ENCODE measurements at places on chromosomes 4 and X.

DNA sequence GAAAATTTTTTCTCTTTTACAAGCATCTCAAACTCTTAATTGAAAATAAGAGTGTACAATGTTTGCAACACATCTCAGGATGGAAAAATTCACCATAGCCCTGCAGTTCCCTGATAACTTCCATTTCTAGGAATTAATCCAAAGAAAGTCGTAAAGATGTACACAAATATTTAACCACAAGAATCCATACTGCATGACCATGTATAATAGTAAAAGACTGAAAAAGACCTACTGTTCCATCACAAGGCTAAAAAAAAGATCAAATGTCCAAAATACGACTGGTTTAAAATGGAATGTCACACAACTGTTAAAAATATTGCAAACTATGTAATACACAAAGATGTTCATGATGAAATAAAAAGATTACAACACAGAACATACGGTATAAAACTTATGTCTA, 32.1 kb downstream of the HUWE1 start:
- DNase-seq: no peak

DNA sequence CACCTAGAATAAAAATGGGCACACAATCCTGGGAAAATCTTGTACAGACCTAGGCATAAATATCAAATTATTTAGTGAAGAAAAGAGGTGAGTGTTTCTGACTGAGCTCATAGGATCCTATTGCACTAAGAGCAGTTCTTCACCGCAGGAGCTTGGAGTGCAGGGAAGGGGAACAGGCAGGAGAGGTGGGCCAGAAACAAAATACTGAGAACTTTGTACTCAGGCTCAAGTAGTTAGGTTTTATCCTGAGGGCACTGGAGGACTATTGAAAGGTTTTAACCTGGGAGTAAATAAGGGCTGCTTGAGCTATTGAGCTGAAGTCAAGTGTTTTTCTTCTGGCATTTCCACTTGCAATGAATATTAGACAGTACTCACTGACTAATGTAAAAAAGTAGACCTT, 12.2 kb downstream of the EPHA5 start:
- DNase-seq: no peak

GRCh38 chr4:55386073-55386472, 9.7 kb upstream of the TMEM165 start:
- DNase-seq: no peak

GRCh38 chrX:152865232-152865920, 32.5 kb upstream of the ZNF185 start:
- no peak for DNase-seq

DNA sequence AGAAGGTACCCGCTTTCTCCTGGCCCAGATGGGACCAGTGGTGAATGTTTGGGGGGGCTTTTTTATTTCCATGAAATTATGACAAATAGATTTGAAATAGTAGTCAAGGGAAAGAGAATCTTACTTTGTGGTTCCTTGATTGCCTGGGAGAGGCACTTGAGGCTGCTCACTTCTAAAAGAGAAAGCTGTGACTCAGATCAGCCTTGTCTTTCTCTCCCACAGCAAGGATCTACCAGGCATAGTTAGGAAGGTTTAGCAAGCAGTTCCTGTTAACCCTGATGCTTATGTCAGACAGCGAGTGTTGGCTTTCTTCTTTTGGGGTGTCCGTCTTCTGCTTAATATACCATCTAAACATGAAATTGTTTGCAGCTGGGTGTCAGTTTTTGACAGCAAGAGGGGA, 114.5 kb downstream of the TSPAN7 start:
- peak; percentile 61 for DNase-seq

GRCh38 chrX:83845397-83845796, 15.5 kb upstream of the CYLC1 start:
- DNase-seq: peak; percentile 10

DNA sequence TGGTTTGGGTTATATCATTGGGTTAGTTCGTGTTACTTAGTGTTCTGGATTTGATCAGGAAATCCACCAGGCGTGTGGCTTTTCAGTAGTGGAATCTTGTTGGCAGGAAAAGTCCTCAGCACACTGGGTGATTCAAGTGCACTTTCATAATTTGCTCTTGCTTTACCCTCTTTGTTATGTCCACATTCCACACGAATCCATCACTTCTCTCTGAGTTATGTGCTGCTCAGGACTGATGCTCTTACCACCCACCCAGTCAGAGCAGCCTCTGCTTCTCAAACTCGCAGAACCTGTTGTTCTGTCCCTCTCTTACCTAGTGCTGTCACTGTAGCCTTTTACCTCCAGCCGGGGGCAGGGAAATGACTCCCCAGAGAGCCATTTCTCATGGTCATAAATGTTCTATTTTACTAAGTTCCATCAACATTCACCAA, 37.2 kb upstream of the SCRG1 start:
- no peak for DNase-seq

GRCh38 chr4:98618680-98619079, 39.7 kb downstream of the TSPAN5 start:
- DNase-seq: no peak

GRCh38 chr4:184849185-184849584, 23.4 kb upstream of the ACSL1 start:
- DNase-seq: peak; percentile 88

DNA sequence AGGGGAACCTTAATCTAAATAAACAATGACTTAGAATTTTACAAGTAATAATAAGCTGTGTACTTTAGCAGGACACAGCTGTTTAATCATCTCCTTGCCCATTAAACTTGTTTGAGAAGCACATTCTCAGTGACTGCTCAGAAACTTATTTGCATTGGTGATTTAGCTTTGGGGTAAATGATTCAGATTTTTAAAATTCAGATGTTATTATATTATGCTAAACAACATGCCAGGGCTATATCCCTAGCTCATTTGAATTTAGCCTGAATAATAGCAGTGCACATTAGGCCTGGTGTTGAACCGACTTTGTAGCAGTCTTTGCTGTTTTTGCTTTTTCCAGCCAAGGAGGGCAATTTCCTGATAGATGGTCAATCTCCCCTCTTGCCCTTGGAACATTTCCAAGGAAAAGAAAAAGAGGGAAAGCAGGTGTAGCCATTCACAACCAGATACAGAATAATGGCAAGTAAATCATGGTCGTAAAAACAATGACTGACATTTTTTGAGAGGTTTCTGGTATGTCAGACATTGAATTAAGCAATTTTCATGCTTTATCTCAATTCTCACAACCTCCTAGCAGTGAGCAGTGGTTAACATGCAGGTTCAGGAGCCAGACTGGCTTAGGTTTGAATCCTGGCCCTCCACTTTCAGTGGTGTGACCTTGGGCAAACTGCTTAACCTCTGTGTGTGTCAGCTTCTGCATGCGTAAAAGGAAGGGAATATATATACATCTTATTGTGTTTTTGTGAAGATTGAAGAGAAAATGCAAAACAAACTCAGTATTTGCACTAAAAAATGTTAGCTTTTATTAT, 16.8 kb downstream of the ARHGEF38 start:
- no peak for DNase-seq

DNA sequence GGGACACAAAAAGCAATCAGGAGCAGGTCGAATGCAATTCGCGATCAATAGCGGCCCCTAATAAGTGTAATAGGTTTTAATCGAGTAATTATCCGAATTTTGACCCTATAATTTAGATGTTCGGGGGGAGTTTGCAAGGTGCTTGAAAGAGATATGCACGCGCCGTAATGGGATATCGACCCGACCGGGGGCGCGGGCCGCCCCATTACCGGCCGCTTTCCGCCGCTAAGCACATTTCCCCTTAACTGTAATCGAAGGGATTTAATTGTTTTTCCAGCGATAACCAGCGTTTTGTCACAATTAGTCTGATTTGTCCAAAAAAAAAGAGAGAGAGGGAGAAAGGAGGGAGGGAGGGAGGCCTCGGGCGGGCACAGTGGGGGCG, 997 bp downstream of the NKX1-1 start:
- DNase-seq: no peak

- no peak for DNase-seq
Measured at GRCh38 chrX:135977611-135978010, 3.8 kb upstream of the MMGT1 start.

DNA sequence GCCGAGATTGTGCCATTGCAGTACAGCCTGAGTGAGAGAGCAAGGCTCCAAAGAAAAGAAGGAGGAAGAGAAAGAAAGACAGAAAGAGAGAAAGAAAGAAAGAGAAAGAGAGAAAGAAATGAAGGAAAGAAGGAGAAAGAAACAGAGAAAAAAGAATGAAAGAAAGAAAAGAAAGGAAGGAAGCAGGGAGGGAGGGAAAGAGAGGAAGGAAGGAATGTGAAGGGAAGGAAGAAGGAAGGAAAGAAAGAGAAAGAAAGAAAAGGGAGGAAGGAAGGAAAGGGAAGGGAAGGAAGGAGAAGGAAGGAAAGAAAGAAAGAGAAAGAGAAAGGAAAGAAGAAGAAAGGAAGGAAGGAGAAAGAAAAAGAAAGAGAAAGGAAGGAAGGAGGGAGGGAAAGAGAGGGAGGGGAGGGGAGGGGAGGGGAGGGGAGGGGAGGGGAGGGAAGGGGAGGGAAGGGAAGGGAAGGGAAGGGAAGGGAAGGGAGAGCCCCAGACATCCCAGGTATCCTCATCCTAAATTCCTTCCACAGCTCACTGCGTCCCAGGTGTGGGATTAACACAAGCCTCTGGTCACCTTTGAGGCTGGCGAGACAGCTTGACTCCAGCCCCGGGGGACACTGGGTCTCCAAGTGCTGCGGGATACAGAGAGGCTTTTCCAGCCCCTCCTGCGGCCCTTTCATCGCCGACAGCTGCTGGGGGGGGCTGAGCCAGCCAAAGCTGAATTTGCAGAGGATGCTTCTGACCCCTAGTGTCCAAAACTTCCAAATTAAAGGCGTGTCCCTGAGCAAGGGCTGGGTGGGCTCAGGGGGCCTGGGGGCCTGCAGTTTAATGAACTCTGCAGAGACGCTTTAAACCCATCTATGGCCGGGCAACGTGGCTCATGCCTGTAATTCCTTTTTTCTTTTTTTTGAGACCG, 24.2 kb upstream of the CSF2RA start:
- DNase-seq: peak; percentile 37

DNA sequence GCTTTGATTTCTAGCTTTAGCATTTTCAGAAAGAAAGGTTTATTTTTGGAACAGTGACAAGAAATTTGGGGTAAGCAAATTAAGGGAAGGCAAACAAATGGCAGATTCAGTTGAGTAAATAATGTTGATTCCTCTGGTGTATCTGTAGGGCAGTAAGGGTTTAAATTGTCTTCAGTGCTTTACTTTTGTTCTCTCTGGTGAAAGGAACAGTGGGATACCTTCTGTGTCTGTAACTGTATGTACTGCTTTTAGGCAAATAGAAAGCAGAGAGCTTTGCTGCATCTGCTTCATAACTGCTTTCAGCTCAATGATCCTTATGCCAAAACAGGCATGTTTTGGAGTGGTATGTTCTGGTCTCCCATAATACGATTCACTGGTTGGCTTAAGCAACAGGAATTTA, 932.1 kb upstream of the SLIT2 start:
- no peak for DNase-seq

DNA sequence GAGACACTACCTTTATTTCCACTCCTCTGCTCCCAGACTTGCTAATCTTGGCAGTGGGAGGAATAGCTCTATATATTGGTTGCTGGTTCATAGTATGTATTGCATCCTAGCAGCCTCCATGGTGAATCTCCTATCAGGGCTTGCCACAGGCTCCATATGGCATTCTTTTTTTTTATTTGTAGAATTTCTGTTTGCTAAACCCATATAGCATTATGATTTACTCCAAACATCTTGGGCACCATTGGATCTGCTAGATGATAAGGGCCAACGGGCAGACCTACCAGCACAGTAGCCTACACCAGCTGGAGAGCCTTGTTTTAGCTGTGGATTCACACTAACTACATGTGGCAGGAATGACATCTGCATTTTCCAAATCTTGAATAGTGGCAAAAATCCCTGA, 6.9 kb downstream of the SMIM10 start:
- no peak for DNase-seq

DNA sequence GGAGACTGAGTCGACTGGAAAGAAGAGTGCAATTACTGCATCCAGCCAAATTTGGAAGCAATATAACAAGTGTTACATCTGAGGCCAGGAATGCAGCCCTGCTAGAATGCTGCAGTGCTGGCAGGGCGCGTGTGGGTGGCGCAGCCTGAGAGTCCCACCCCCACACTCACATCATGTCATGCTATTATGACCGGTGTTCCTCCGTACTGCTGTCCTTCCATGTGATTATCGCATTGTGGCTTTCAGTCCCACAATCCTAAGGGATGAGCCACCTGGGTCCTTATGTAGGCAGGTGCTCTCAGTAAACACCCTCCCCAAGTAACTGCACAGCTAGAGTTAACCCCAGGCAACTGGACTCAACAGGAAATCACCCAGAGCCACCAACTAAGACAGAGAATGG, 122.6 kb upstream of the CPEB2 start:
- DNase-seq: peak; percentile 46

GRCh38 chr4:101784957-101785356, 5.6 kb upstream of the BANK1 start:
- DNase-seq: no peak
